ENCODE measurements at places on chromosomes 6 and 20.

DNA sequence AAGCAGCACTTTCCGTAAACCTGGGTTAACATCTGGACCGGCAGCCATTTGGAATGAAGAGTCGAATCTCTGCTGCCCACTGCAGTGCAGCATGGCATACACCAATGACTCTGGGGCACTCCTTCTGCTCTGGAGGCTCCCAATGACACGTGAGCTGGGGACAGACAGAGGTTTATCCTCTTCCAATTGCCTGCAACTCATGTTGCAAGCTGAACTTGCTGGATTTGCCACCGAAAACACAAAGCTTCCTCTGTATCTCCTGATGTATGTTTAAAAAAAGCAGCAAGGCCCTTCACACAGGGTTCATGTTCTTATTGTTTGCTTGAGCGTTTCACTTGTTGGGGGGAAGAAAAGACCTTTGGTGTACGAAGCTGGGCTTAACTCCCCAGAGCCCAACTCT, 10.8 kb downstream of the NCOA5 start:
- no peak for DNase-seq

- no peak for DNase-seq
Observed at GRCh38 chr6:44662461-44663121, 275.1 kb downstream of the CDC5L start.

- DNase-seq: no peak
Observed at GRCh38 chr6:14254505-14254904, 136.9 kb downstream of the CD83 start.

DNA sequence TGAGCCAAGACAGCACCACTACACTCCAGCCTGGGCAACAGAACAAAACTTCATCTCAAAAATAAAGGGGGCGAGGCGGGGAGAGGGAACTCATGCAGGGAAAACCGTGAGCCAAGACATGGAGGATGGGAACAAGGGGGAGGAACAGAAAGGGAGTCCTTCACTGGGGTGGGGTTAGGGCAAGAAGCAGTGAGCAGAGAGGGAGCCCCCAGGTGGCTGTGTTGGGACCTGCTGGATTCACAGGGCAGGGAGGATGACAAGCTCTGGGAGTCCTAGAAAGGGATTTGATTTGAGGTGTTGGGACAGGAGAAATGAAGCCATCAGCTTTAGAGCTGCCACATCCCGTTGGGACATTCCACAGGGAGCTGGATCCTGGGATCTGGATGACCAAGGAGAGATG, 90.6 kb upstream of the TOP1 start:
- no peak for DNase-seq

- DNase-seq: no peak
Observed at GRCh38 chr20:34557936-34558319, 590 bp upstream of the MAP1LC3A start.

- DNase-seq: no peak
Observed at GRCh38 chr6:144776031-144776819, 491.1 kb downstream of the UTRN start.

DNA sequence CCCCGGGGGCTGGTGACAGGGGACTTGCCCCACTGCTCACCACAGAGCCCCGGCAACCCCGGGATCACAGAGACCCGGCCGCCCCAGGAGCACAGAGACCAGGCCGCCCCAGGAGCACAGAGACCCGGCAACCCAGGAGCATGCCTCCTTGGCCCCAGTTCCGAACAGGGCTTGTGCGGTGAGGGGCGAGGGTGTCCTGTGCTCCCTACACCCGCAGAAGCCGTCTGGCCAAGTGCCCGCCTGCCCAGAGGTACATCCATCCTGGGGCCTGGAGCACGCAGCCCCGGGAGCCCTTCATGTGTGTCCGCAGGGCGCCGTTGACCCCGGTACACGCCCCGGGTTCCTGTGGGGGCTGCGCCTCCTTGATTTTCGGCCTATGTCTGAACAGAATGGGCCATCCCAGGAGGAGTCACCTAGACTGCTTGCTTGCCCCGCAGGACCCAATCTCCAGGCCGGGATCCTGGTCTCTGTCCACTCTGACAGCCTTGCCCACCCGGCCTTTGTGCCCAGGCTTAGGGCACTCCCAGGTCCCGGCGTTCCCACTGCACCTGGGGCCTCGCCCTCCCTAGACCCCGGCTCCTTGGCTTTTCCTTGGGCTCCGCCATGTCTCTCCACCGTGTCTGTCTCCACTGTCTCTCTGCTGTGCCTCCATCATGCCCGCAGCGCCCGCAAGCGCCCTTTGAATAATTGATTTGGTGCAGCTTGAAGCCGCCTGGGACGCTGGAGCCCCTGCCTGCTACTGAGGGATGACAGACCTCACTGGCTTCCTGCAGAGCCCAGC, 219.8 kb downstream of the ERMARD start:
- DNase-seq: no peak

DNA sequence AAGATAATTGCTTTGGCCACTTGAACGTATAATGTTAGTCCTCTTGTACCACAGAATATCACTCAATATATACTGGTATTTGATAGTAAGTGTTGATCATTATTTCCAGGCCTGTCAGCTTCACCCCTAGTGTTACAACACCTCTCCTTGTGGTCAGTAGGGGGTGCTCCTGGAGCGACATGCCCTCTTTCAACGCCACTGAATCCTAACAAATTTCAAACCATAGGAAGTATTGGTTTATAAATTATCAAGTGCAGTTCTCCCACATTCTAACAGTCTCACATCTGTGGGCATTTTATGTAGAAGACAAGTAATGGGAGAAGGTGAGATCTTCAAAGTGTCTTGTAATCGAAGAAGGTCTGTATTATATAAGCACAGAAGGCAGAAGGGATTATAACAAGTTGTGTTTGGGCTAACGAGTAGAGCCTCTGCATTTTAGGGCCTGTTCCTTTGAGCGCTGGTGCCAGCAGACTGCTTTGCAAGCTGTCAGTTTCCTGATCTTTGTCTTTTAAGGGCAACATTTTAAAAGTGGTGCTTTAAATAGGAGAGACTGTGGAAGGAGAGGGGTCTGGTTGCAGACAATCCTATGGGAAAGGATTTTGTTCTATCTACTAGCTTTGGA, 57.1 kb upstream of the CEP162 start:
- no peak for DNase-seq

DNA sequence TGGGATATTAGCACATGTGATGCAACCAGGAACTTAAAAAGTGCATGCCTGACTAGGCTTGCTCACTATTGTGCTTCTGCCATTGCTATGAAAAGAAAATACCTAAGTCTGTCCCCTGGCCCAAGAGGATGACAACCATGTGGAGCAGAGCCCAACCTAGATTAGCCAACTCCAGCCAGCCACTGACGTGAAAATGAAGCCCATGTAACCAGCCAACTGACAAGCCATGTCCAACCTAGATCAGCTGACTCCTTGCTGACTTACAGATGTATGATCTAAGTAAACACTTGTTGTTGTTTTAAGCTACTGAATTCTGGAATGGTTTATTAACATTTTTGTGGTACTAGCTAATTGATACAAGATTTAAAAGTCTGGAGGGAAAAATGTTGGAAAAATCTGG, 47.5 kb downstream of the PIGU start:
- no peak for DNase-seq

- no peak for DNase-seq
Observed at GRCh38 chr20:25309395-25310267, 61.7 kb downstream of the PYGB start.

- DNase-seq: no peak
Observed at GRCh38 chr6:144655376-144655775, 370.2 kb downstream of the UTRN start.

- no peak for DNase-seq
Observed at GRCh38 chr6:96786336-96786735, 50.9 kb downstream of the GPR63 start.

DNA sequence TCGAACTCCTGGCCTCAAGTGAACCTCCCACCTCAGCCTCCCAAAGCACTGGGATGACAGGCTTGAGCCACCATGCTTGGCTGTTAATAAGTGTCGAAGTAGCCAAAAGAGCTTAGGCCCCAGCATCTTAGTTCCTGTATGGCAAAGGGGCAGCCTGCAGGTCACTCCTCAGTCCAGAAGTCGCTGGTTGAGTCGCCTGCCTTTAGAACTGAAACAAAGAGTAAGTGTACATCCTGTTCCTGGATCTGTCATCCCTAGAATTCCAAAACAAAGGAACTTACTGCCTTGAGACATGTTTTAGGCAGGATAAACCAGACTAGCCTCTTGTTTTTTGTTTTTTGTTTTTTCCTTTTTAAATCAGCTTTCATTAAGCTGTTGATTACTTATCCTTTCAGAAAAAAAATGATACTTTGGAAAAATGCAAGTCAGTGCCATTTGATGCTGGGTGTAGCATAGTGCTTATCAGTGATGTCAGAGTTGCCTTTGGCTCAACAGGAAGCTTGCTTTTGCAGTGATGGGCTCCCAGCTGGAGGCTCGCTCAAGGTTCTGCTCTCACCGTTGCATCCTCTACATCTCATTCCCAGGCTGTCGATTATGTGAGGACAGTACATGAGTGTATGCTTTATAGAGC, 9.0 kb downstream of the ACTR5 start:
- no peak for DNase-seq

DNA sequence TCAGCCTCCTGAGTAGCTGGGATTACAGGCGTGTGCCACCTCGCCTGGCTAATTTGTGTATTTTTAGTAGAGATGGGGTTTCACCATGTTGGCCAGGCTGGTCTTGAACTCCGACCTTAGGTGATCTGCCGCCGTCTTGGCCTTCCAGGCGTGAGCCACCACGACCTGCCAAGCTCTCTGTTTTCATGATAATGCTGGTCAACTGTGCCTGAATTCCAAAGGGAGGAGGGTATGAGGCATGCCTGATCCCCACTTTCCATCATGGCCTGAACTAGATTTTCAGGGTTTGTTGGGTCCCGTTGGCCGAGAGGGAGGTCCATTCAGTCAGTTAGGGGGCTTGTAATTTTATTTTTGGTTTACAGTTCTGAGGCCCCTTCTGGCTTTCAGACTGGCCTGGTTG, 28.0 kb upstream of the ANGPT4 start:
- DNase-seq: no peak

GRCh38 chr6:156410649-156411048, 366.5 kb upstream of the ARID1B start:
- DNase-seq: no peak

DNA sequence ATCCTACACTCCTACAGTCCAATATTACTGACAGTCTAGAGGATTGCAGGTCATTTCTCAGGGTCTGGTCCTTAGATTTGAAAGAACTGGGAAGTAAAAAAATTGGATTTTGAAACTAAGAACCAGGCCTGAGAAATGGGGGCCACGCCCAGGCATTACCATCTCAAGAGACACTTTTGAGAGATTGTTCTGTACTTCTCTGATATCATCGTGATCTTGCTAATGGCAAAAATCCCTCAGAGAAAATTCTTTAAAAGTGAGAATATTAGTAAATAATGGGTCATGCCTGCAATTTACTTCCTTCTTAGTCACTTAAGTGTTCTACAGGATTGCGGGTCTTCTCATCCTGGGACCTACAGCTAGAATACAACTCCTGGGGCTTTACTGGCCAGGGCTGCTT, 42.0 kb upstream of the HIVEP1 start:
- no peak for DNase-seq

DNA sequence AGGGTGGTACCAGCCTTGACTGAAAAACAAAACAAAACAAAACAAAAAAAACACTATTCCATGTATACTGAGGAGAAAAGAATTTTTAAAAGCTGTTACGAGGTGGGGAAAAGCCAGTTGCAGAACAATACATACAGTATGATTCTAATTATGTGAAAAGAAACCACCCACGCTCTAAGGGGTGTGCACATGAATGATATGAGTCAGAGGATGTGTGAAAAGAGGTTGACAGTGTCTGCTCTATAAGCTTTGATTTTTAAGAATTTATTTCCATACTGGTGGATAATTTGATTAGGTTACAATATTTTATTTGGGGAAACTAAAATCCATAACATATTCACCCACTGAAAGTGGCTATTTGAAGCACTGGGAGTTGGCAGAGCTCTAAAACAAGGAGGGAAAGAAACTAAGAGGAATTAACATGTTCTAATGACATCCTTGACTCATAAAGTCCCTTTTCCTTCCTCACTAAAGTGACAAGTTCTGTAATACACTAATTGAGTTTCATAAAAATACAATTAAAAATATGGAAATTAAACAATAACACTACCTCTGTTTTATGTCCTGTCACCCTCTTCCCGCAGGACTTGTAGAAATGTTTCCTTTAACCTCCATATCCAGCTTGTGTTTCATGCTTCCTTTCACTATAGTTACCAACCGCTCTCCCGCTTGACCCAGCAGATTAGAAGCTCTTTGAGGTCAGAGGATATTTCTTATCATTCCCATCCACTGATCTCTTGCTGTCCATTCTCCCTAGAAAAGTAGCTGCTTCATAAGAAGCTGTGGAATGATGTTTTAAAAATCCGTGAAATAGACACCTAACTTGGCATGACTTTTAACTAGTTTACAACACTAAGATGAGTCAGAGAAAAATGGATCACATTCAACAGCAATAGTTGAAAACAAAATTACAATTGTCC, 118.6 kb upstream of the CCDC28A start:
- DNase-seq: no peak

DNA sequence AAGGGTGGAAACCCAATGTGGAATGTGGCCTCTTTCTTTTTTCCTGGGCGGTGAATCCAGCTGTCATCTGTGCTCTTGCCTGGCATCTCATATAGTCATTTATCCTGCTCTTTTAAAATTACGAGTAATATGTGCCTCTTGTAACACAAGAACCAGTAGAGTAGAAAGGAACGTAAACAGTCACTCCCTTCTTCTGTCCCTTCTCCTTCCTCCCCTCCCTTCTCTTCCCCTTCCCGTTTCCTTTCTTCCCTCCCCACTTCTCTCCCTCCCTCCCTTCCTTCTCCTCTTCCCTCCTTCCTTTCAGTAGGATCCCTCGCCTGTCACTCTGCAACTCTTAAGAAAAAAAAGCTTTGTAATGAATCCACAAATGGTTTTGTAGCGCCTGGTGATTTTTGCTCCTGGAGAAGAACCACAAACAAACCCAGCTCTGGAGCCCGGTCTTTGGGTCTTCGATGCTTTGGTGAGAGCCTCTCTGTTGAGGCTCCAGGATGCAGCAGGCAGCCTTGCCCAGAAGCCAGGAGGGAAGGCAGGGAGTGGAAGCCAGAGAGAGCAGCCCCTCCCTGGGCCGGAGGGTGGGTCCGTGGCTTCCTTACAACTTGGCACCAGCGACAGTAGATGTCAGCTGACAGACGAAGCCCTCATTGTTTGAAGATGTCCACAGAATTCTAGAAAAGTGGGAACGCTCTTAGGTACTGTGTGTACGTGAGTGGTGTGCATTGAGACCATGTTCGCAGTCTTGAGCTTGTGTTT, 15.0 kb downstream of the DUSP22 start:
- no peak for DNase-seq

DNA sequence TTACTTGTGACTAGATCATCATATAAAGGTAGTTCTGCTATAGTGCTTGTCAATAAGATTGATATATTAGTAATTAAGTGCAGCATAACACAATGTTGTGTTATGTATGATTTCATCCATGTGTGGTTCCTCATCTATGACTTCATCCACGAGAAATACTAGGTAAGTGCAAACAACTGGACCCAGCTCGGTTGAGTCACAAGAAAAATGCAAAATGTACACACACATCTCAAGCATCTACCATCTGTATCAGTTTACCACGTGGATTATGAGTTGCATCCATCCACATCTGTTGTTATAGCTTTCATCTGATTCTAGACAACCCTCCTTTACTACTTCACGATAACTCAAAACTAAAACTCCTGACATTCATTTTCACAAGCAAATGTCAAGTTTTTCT, 517.0 kb upstream of the CITED2 start:
- no peak for DNase-seq

Measured in stimulated activated CD8-positive, alpha-beta memory T cell treated with anti-CD3 and anti-CD28 coated beads, Interleukin-4, amount 100 ng/mL, for 4 hours (primary cell).